ENCODE measurements at places on chromosomes 2 and 18.

DNA sequence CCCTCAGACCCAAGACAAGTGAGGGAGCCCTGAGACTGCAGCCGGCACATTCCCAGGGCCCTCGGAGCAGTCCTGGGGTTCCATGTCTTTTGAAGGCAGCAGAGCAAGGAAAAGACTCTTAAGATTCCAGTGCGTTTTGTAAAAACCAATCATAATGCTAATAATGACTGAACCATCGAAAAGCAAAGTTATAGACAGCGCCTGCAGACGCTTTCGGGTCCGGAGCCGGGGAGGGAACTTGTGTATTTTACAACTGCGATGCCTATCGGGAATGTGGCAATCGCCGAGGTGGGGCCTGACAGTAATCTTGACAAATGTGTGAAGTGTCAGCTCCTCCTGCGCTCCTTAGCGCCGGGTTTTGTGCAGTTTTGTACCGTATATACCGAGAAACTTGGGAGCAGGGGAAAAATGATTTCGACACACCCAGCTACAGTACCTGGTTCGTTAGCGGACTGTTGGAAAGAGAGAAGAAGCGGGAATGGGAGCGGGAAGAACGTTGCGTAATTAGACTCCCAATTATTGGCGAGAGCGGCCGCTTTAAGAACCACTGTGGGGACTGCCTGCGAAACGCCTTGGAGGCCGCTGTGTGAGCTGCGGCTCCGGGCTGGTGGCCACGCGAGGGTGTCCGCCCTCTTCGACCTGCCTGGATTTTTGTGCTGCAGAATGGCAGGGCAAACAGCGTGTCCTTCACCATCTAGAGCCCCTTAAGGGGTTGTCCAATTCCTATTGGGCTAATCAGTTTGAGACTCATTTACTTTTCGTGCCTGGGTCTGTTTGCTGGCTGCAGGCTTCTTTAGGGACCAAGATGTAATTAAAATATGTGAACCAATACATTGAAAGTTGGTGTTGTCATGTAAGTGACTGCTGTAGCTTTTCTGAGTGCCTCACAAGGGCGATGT lies 2.4 kb downstream of the EPAS1 start:
- DNase-seq = no peak

GRCh38 chr2:235095569-235095968 lies 143.8 kb downstream of the SH3BP4 start:
- no peak for DNase-seq

DNA sequence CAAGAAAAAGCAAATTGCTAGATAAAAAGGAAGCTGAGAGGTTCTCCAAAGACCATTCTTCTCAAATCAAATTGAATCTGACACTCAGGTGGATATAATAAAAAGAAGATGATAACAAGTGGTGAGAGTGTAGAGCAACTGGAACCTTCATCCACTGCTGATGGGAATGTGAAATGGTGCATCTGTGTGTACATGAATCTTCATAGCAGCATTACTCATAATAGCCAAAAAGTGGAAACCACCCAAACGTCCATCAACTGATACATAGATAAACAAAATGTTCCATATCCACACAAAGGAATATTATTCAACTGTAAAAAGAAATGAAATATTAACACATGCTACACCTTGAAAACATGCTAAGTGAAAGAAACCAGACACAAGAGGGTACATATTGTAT lies 357.2 kb upstream of the EPHA4 start:
- DNase-seq = no peak

- no peak for DNase-seq
These were observed 210.3 kb downstream of the CLIP4 start for GRCh38 chr2:29325544-29325943.

GRCh38 chr2:136020831-136021230 lies 35.4 kb upstream of the DARS1 start:
- no peak for DNase-seq

- no peak for DNase-seq
These were observed 56.2 kb downstream of the STRADB start for GRCh38 chr2:201507725-201508124.

GRCh38 chr18:28594034-28594433 lies 417.1 kb upstream of the CDH2 start:
- DNase-seq = no peak

- peak; percentile 74 for DNase-seq
These were observed at the start of gene B3GNT2 for GRCh38 chr2:62195421-62196277. Gene B3GNT2, plus strand, starts transcription at chr2:62196115. Its CDS starts 26,106 bp downstream, at chr2:62222221.

DNA sequence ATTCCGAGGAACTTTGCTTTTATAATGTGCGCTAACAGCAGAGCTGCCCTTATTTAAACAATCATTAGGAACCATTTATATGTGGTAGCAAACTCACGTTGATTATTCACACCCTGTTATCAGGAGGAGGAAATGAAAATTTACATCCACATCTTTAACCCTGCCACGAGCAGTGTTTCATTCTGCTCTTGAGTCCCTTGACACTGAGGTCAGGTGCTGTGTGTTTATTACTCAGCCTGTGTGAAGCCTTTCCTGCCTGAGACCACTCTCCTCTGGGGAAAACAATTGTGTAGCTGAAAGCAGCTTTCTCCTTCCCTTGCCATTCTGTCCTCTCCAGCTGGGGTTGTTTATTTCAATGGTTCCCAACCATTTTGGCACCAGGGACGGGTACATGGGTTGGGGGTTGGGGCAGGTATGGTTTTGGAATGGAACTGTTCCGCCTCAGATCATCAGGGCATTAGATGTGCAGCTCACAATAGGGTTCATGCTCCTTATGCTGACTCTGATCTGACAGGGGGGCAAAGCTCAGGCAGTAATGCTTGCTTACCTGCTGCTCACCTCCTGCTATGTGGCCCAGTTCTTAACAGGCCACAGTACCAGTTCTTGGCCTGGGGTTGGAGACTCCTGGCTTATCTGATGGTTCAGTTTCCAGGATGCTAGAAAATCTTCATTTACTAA lies 651.1 kb downstream of the TDRD15 start:
- no peak for DNase-seq

GRCh38 chr2:120177973-120178372 lies 45.2 kb downstream of the TMEM185B start:
- DNase-seq = no peak

GRCh38 chr18:30712383-30712782 lies 330.2 kb downstream of the DSC3 start:
- no peak for DNase-seq

DNA sequence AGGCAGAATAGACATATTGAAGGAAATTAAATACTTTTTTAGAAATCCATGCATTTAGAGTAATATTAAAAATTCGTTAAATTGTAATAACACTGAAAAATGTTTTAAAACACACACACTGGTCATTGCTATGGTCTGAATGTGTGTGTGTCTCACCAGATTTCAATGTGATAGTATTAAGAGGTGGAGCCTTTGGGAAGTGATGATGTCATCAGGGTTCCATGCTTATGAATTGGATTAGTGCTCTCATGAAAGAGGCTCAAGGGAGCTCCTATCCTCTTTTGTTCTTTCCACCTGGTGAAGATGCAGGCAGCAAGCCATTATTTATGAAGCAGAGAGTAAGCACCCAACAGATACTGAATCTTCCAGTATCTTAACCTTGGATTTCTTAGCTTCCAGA lies 441.8 kb downstream of the CDH2 start:
- DNase-seq = no peak

GRCh38 chr2:145760781-145761649 lies 1241.1 kb upstream of the ZEB2 start:
- no peak for DNase-seq

GRCh38 chr2:113179446-113180045 lies 5.8 kb downstream of the PSD4 start:
- no peak for DNase-seq

DNA sequence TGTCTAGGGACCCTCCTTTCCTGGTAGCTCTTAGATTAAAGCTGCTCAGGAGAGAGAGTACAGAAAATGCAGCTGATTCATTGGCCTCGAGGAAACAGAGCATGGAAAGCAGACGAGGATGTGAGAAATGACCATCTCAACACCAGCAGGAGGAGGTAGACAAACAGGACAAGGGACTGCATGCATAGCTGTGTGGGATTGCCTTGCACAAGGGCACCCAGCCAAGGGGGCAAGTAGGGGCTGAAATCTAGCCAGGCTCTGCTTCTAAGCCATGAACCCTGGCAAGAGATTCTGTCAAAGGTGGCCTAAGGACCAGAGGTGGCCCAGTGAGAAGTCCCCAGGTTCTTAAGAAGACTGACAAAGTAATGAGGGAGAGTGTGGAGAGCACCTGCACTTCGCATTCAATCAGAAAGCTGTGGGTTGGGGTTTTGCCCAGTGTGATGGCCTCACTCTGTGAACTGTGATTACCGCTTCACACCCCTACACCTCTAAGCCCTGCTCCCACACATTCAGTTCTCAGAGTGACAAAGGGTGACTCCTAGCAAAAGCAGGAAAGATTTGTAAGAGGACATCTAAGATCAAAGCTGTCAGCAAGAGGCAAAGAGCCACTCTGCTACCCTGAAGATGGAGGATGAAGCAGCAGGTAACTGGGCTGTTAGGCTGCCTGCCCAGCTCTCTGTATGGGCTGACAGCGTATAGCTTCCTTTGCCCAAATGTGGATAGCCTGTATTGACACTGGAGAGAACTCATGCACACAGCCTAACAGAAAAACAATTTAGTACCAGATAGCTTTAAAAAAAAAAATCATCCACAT lies 151.3 kb upstream of the PELI1 start:
- DNase-seq = peak; percentile 30

GRCh38 chr2:73827018-73827417 lies 1.7 kb upstream of the STAMBP start:
- no peak for DNase-seq

- DNase-seq = no peak
These were observed 60.5 kb downstream of the CDK15 start for GRCh38 chr2:201866643-201867473.

GRCh38 chr18:63949068-63949737 lies at the start of gene HMSD:
Gene HMSD, plus strand, starts transcription at chr18:63949301. Its CDS starts 4,155 bp downstream, at chr18:63953456.
- peak; percentile 51 for DNase-seq

GRCh38 chr2:233501198-233502076 lies 65.1 kb downstream of the USP40 start:
- no peak for DNase-seq

DNA sequence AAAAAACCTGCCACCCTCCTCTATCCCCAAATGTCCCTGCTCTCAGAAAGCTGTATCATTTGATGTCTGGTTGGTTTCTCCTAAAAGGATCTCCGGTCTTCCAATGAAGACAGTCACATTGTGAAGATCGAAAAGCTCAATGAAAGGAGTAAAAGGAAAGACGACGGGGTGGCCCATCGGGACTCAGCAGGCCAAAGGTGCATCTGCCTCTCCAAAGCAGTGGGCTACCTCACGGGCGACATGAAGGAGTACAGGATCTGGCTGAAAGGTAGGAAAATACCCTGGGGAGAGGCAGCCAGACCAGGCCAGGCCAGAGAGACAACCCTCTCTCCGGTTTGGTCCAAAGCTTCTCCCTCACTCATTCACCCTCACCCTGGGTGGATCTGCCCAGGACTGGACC lies 10.3 kb downstream of the SLC14A2 start:
- no peak for DNase-seq

DNA sequence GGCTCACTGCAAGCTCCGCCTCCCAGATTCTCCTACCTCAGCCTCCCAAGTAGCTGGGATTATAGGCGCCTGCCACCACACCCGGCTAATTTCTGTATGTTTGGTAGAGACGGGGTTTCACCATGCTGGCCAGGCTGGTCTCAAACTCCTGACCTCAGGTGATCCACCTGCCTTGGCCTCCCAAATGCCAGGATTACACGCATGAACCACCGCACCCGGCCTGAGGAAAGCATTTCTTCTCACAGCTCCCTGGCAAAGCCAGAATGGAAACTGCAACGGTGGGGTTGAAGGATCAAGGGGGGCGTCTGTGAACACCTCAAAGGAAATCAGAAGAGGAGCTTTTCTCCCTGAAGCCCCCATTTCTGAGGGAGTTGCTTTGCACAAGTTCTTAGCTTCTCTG lies 11.2 kb upstream of the TEX51 start:
- DNase-seq = no peak

DNA sequence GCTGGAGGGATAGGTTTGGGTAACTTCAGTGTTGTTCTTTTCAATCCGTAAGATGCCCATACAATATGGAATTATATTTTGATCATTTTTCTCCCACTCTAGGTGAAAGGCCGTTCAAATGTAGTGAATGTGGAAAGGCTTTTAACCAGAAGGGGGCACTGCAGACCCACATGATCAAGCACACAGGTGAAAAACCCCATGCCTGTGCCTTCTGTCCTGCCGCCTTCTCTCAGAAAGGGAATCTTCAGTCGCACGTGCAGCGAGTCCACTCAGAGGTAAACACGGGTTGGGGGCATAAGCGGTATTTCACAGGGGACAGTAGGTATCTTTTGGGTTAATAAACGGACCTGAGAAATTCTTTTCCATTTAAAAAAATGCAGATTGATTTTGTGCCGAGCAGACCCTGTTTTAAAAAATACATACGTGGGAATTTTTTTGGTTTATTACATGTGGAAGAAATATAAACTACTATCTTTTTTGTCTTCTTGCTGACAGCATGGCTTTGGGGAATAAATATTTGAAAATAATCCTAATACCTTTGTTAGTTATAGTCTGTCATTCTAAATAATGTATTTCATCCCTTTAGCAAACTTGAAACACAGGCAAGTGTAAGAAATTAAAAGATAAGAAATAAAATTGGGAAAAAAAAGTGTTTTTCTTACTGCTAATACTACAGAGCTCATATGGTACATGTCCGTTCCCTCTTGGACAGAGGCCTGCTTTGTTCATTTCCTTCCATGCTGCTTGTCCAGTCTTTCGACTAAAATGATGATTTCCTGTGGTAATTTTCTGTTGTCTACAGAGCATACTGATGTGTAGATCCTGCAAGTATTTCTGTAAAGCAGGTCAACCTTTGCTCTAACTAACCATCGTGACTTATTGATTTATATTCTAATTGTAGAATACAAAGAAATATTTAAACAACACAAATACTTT lies 53.3 kb downstream of the ZNF236 start:
- no peak for DNase-seq

DNA sequence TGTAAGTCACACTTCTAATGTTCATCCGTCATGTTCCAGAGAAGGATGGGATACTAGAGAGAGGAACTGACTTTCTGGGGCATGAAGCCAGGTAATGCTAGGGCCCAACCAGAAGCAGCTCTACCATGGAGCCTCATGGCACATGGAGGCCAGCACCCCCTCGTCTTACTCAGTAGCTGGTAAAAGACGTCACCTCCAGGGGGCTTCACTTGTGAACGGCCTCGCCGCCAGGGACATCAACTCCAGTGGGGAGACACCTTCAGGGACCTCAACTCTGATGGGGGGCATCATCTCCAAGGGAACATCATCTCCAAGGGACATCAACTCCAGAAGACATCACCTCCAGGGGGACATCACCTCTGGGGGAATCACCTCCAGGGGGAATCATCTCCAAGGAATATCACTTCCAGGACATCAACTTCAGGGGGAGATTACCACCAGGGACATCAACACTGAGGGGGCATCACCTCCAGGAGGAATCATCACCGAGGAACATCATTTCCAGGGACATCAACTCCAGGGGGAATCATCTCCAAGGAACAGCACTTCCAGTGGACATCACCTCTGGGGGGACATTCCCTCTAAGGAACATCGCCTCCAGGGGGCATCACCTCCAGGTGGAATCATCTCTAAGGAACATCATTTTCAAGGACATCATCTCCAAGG lies 168.4 kb downstream of the NDUFA10 start:
- peak; percentile 18 for DNase-seq

DNA sequence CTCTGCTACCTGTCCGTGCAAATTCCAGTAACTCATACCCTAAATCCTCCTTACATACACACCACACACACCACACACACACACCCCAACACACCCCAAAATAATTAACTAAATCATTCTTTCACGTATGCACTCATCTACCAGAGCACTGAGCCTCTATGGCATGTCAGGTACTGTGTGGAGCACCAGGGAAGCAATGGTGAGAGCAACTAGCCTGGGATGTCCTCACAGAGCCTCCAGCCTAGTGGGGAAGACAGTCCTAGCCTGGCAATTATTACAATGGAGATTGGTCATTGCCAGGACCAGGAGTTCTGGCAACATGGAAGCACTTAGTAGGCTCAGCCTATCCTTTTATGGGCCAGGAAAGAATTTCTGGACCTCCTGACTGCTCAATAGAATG lies 72.7 kb upstream of the LCLAT1 start:
- DNase-seq = no peak
